Stimulated activated CD8-positive, alpha-beta memory T cell treated with anti-CD3 and anti-CD28 coated beads, Interleukin-4, amount 100 ng/mL, for 1 hour (primary cell): ENCODE measurements at places on chromosomes 2 and 18.

DNA sequence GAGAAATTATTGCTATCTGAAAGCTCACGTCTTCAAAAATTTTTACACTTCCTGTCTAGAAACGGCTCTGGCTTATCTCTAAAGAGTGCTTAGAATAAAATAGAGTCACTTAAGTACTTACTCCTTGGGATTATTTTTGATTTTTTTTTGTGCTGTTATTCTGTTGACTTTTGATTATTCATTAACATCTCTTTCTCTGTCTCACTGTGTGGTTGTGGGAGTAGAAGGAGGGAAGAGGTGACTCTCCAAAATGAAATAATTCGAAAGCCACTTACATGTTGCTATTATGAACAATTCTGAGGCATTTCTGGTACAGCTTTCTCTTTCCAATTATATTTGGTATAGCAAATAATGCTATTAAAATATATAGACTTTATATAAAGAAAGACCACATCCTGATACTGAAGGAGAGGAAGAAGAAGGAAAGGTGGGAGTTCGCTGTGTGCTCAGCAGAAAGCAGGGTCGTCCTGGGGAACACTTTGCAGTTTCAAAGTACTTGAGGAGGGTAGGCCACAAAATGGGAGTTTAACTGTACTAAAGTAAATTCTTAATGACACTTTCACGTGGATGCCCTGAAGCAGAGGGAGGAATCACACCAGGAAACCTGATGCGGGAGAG is 9.6 kb upstream of the MMADHC start:
- DNase-seq, result no peak

GRCh38 chr2:88657131-88657530 is 29.9 kb upstream of the EIF2AK3 start:
- no peak for DNase-seq

DNA sequence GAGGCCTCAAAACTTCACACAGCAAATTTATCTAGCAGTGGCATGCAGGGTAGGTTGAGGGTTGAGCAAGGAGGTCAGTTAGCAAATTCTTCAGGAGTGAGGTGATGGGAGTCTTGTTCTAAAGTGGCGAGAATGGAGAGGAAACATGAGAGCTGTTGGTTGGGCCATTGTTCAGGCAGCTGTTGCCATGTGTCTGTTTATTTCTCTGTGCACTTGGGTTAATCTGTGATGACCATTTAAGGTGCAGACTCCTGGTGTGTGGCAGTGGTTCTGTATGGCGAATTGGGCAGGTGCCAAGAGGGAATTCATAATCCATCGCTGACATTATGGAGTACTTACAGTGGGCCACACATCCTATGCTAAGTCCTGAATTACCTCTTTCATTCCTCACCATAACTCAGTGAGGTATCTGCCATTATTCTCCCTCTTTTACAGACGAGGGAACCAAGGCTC is 30.4 kb downstream of the TMEM178A start:
- DNase-seq, result no peak

GRCh38 chr18:5895876-5896740 is 786 bp upstream of the TMEM200C start:
- DNase-seq, result no peak

GRCh38 chr18:61782545-61782944 is 110.3 kb downstream of the RNF152 start:
- DNase-seq, result no peak

DNA sequence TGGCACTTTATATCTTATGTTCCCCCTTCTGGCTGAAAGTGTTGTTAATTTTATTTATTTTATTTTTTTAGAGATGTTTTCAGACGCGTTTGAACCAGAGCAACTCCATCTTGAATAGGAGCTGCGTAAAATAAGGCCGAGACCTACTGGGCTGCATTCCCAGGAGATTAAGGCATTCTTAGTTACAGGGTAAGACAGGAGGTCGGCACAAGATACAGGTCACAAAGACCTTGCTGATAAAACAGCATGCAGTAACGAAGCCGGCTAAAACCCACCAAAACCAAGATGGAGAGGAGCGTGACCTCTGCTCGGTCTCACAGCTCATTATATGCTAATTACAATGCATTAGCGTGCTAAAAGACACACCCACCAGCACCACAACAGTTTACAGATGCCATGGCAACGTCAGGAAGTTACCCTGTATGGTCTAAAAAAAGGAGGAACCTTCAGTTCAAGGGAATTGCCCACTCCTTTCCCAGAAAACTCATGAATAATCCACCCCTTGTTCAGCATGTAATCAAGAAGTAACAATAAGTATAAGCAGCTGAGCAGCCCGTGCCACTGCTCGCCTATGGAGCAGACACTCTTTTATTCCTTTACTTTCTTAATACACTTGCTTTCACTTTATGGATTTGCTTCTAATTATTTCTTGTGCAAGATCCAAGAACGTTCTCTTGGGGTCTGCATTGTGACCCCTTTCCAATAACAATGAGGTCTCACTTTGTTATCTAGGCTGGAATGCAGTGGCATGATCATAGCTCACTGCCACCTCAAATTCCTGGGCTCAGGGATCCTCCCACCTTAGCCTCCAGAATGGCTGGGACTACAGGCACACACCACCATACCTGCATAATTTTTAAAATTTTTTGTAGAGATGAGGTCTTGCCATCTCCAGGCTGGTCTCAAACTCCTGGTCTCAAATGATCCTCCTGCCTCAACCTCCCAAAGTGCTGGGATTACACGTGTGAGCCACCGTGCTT is 55.9 kb downstream of the CACNB4 start:
- DNase-seq, result no peak
